ENCODE measurements at places on chromosomes 4 and X. TPM values are rescaled to one million over a fixed set of nuclear protein-coding genes. Genes with fewer than 3 reads are reported as not detected.

Gene APLN
- total RNA-seq, result 2.6 TPM

Gene CENPVL1
- total RNA-seq, result 3.1 TPM

Gene WNK3
- total RNA-seq, result 24.3 TPM

Gene MXRA5
- 2.8 TPM for total RNA-seq

Gene ADH1C
- 0.23 TPM for total RNA-seq

GRCh38 chrX:106718709-106719108, 7.8 kb upstream of the RNF128 start:
- no peak for DNase-seq

GRCh38 chr4:170391066-170391740, 301.4 kb upstream of the AADAT start:
- DNase-seq, result no peak

DNA sequence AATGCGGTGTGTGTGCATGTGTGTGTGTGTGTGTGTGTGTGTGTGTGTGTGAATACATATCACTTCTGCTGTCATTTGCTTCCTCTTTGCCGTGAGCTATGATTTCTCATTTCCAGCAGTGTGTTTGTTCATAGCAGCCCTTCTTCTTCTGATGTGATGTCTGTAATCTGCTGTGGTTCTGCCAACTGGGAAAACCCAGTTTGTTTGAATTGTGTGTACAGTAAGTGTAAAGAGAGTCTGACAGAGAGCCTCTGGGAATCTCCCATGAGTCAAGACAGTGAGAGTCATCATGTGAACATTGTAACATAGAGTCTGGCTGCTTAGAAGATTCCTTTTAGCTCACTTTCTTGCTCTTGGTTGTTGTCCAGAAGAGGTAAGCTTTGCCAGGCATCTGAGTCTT, 8.4 kb upstream of the NWD2 start:
- DNase-seq, result no peak

DNA sequence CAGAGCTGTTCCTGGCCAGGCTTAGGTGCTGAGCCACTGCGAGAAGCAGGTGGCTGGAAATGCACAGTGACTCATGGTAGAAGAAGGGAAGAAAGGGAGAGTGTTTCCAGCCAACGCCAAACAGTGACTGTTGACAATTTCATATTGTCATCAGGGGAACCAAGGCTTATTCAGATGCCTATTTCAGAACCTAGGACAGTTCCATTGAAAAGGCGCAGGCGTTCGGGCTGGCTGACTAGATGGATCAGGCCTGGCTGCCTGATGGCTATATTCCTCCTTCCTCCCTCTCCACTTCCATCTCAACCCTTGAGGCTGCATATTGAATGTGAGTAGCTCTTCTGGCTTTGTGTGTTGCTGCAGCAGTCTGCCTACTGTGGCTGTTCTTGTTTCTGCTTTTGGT, 73.0 kb upstream of the FRMPD4 start:
- DNase-seq, result peak; percentile 25

DNA sequence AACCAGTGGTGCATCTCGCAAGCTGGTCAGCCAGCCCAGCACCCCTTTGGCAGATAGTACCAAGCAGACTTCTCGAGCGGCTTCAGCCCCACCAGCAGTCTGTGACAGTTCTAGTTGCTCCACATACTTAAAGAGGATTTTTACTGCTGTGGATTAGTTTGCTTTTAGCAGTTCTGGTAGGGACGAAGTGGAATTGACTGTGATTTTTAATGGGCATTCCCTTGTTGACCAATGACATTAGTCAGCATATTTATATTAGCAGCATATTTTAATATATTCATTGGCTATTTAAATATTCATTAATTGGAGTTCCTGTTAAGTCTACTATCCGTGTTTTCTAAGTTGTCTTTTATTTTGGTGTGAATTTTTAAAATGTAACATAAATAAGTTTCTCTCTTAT, 500.9 kb upstream of the FAT1 start:
- no peak for DNase-seq

DNA sequence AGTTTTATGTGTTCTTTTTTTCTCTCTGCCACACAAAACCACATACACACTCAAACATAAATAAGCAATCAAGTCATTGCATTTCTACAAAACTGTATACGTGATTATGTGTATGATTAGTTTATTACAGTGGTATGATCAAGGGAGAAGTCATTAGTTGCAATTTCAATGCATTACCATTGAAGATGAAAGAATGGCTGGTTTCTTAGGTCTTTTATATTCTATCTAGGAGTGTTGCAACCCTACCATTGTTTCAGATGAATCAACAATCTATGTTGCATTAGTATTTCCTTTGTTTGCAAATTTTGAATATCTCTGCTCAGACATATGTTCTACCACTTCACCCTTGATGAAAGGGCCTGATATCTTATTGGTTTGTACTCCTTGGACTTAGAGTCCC, 6.8 kb downstream of the ANXA3 start:
- DNase-seq, result no peak

- no peak for DNase-seq
These were observed 31.5 kb downstream of the GRK4 start for GRCh38 chr4:2994917-2995316.

DNA sequence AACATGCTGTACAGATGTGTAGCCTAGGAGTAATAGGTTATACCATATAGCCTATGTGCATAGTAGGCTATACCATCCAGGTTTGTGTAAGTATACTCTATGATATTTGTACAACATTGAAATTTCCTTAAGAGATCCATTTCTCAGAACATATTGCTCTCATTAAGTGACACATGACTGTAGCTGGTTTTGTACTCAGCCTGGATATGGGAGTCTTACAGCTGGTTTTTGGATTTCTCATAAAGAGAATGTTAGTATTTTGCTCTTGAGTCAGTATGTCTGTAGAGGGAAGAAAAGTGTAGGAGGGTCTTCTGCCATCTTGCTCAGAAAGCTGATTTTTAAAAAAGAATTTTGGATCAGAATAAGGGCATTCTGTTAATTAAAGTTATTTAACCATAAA, 85.3 kb downstream of the SMARCA5 start:
- no peak for DNase-seq
